ENCODE measurements at places on chromosomes 6 and 20. TPM values are rescaled to one million over a fixed set of nuclear protein-coding genes. Genes with fewer than 3 reads are reported as not detected.
A peak's percentile ranks its signal among the peaks of the same experiment; 100 is the strongest.

The EBF4 gene
- 11.0 TPM for total RNA-seq

The ERVFRD-1 gene
- total RNA-seq: not detected

The ATP6V1G2 gene
- total RNA-seq: 95.6 TPM

The BPIFB2 gene
- total RNA-seq: not detected

The DAAM2 gene
- 0.59 TPM for total RNA-seq

The TTBK1 gene
- 47.3 TPM for total RNA-seq

The BMP2 gene
- 0.66 TPM for total RNA-seq

The DEFB112 gene
- total RNA-seq: not detected

DNA sequence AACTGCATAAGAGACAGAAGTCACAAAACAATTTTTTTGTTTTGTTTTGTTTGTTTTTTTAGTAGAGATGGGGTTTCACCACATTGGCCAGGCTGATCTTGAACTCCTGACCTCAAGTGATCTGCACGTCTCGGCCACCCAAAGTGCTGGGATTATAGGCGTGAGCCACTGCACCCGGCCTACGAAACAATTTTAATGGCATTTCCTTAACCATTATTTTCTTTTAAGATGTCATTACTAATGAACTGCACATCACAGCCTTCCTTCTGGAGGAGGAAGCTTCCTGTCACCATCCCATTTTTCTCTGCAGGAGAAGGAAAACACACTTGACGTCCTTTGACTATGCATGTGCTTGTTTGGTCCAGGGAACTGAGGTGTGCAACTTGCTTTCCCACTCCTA lies 125.3 kb upstream of the AKIRIN2 start:
- no peaks in the 10 kb centered on the region for H3K36me3 ChIP-seq
- H3K4me3 ChIP-seq: no peak overlapping the region
- no peak for DNase-seq
- peaks cover 3% of the 10 kb centered on the region for H3K4me1 ChIP-seq
- no peak overlapping the region for H3K27ac ChIP-seq

DNA sequence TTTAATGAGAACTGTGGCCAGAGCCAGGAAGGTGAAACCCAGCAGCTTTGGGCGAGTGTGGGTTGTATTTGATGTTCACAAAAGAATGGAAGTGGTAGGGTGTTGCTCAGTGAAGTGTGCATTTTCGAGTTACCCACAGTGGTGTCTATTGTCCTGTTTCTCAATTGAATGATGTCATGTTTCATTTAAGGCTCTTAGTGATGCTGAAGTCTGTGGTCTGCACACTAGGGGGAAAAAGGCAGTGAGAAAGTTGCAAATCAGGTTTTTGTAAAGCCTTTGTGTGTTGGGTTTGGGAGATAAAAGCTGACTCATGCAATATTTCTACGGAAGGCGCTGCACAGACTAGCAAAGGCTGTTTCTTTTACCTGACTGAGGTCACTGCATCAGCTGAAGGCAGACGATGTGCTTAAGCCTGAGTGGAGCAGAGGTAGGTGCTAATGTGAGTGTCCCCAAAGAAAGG lies 121.1 kb downstream of the PLEKHG1 start:
- peaks cover 14% of the 10 kb centered on the region for H3K4me1 ChIP-seq
- H3K36me3 ChIP-seq: no peaks in the 10 kb centered on the region
- DNase-seq: no peak
- peaks cover 4% of the 10 kb centered on the region for H3K27me3 ChIP-seq
- peak overlapping the region; percentile 2 for H3K27ac ChIP-seq
- no peak overlapping the region for H3K4me3 ChIP-seq

DNA sequence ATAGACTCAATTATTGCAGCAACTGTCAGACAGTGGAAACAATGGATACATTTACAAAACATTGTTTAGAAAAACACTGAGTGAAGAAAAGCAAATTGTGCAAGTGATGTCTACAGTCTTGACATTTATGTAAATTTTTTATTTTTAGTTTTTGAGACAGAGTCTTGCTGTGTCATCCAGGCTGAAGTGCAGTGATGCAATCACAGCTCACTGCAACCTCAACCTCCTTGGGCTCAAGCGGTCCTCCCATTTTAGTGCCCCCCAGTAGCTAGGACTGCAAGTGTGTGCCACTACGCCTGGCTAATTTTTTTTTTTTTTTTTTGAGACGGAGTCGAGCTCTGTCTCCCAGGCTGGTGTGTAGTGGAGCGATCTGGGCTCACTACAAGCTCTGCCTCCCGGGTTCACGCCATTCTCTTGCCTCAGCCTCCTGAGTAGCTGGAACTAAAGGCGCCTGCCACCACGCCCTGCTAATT lies 9.7 kb downstream of the CNBD2 start:
- H3K4me3 ChIP-seq: no peak overlapping the region
- no peak for DNase-seq
- no peaks in the 10 kb centered on the region for H3K36me3 ChIP-seq
- H3K27me3 ChIP-seq: peaks cover 6% of the 10 kb centered on the region
- H3K4me1 ChIP-seq: peaks cover 19% of the 10 kb centered on the region

- DNase-seq: no peak
- H3K4me1 ChIP-seq: no peaks in the 10 kb centered on the region
- H3K27ac ChIP-seq: no peak overlapping the region
- H3K27me3 ChIP-seq: no peaks in the 10 kb centered on the region
- H3K36me3 ChIP-seq: no peaks in the 10 kb centered on the region
- no peak overlapping the region for H3K4me3 ChIP-seq
Observed at GRCh38 chr6:81465859-81466258, 286.6 kb downstream of the TENT5A start.
